AG20443 (cell line): ENCODE measurements at places on chromosomes 11 and 22.

- DNase-seq, result peak; percentile 35
Observed at GRCh38 chr11:114354076-114354475, 46.2 kb downstream of the C11orf71 start.

DNA sequence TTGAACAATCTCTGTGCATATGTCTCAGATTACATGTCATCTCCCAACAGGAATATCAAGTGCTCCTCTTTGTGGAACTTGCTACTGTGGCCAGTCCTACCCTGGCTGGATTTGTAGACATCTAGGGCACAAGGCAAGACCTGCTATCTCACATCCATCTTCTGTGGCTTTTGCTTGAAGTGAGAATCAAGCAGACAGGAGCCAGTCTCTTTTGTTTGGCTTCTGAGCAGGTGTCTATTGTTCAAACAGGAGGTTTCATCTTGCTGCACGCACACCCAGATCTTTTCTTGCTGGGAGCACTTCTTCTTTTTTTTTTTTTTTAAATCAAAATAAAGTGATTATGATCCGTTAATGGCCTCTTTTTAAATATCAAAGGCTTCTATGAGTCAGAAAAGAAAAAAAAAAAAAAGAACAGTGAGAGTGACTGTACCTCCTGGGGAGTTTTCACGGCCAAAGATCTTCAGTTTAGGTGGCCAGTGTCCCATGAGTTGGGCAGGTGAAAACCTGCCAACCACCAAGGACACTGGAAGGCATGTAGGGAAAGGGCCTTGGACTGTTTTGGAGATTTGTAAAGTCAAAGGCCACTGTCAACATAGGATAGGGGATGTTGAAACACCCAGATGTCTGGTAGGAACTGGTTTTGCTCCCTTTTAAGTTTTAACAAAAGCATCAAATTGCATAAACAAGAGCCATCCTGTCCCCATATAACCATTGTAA is 78.1 kb downstream of the CD44 start:
- DNase-seq, result no peak

GRCh38 chr22:23403152-23403719 is 176.9 kb downstream of the IGLL1 start:
- no peak for DNase-seq

DNA sequence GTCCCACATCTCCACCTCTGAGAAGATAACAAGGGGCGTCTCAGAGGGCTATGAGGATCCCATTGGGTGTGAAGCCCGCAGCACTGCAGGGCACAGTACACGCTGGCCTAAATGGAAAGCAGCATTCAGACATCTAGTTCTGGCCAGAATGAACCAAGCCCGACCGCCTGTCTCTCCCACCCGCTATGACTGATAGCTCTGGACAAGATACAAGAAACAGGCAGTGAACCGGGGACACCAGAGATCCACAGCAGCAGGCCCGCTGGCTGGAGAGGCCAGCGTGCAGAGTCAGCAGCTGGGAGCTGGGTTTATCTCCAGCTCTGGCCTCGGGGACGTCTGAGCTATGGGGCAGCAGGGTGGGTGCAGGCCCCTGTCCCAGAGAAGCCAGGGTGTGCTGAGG is 9.6 kb downstream of the CERK start:
- DNase-seq, result no peak

- DNase-seq, result no peak
Observed at GRCh38 chr11:101497291-101497690, 86.5 kb downstream of the TRPC6 start.

GRCh38 chr11:4695442-4695841 is 2.2 kb downstream of the OR51E2 start:
- DNase-seq, result no peak

GRCh38 chr11:2273771-2274170 is 3.4 kb upstream of the ASCL2 start:
- DNase-seq, result no peak

DNA sequence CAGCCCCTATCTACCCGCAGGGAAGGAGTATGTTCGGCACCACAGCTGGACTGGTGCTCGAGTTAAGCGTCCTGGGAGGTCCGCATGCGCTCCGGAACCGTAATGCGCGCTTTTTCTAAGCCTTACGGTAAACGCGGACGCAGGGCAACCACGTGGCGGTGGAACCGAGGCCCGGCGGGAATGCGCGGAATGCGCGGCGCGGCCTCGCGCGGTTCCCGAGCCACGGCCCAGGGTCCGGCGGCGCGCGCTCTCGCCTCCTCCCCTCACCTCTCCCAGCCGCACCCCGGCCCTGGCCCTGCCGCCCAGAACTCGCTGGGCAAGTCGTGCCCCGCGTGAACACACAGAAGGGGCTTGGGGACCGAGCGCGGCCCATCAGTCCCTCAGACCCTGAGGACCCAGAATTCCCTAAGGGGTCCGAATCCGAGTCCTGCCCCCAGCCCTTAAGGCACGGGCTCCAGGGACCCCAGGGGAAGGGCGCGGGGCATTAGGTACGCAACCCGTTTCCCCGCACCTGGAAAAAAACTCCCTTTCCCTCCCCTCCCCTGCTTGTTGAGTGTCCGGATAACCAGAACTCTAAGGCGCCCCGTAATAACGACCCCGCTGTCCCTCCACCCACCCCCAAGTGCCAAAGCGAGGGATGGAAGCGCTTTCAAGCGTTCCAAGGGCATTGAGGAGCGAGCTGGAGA is 4.3 kb upstream of the CCND1 start:
- DNase-seq, result peak; percentile 93

GRCh38 chr22:24339452-24339747 is 68.8 kb downstream of the SPECC1L start:
- DNase-seq, result no peak

GRCh38 chr22:38953577-38954413 is 3.6 kb upstream of the APOBEC3A start:
- peak; percentile 54 for DNase-seq

GRCh38 chr11:62004473-62004872 is 37.0 kb upstream of the FTH1 start:
- DNase-seq, result peak; percentile 59
